ENCODE measurements at places on chromosomes 4 and X. TPM values are rescaled to one million over a fixed set of nuclear protein-coding genes. Genes with fewer than 3 reads are reported as not detected.

Gene ADAMTS3
- 9.9 TPM for total RNA-seq

Gene RTL5
- 5.1 TPM for total RNA-seq

Gene VEGFC
- 5.8 TPM for total RNA-seq

Gene ADH4
- total RNA-seq = 9.4 TPM

GRCh38 chrX:18354369-18355223 is at the start of gene SCML2:
Gene SCML2, minus strand, starts transcription at chrX:18354688. Its CDS starts 20,617 bp downstream, at chrX:18334071.
- DNase-seq = peak; percentile 49

DNA sequence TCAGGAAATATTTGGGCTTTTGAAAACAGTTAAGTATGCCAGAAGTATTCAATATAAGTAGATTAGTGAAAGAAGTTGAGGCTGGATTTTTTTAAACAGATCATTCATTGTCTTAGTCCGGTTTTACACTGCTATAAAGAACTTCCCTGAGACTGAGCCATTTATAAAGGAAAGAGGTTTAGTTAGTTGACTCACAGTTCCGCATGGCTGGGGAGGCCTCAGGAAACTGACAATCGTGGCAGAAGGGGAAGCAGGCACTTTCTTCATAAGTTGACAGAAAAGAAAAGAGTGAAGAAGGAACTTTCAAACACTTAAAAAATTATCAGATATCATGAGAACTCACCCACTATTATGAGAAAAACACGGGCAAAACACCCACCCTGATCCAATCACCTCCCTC is 31.1 kb upstream of the CYLC1 start:
- no peak for DNase-seq

- DNase-seq = no peak
These were observed 87.1 kb upstream of the PUDP start for GRCh38 chrX:7235071-7235470.

- DNase-seq = no peak
These were observed 103.5 kb downstream of the GPR143 start for GRCh38 chrX:9662148-9662547.

DNA sequence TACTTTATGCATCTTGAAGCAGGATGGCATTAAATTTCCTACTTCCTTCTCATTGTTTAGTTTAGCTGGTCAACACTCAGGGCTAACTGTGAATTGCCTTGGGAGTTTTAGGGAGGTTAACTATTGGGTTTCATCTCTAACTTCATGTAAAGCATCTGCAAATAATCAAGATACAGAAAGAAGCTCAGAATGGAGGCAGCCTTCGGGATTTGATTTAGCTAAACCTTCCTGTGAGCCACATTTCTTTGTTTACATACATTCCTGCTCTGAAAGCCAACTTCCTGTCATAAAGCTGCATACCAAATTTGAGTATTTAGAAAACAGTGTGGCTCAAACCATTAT is 131.7 kb upstream of the PCDH18 start:
- DNase-seq = peak; percentile 69

GRCh38 chrX:15750611-15751154 is 12.6 kb downstream of the CA5B start:
- peak; percentile 11 for DNase-seq

DNA sequence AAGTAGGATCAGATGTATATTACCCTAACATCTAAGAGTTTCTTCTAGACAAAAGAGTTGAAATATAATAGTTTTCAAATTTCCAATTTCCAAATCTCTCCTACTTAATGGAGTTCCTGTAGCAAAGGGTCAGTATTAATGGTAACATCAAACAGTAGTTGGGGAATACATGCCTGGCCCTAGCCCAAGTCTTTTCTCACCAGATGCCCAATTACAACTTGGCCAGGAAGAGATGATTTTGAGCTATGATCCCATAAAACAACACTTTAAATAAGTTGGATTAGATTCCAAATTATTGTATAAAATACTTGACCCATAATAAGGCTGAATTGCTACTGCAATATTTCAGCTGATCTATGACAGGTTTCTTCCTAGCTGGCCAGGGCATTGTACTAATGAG is 59.9 kb downstream of the MBNL3 start:
- no peak for DNase-seq

- peak; percentile 35 for DNase-seq
These were observed 772 bp downstream of the CYP4V2 start for GRCh38 chr4:186192066-186192612.

DNA sequence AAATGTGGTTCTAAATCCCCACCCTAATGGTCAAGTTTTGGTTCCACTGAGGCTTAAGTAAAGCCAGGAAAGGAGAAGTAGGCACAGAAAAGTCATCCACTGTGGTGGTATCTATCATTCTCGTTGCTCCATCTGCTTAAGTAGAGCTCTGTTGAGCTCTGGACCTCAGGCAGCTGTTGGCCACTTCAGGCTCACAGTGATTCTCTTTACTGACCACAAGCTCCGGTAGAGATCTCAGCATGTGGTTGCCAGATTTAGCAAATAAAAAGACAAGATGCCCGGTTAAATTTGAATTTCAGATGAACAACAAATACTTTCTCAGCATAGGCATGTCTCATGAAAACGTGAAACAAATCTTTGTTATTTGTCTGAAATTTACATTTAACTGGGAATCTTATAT is 132.3 kb upstream of the PTCHD1 start:
- DNase-seq = no peak

DNA sequence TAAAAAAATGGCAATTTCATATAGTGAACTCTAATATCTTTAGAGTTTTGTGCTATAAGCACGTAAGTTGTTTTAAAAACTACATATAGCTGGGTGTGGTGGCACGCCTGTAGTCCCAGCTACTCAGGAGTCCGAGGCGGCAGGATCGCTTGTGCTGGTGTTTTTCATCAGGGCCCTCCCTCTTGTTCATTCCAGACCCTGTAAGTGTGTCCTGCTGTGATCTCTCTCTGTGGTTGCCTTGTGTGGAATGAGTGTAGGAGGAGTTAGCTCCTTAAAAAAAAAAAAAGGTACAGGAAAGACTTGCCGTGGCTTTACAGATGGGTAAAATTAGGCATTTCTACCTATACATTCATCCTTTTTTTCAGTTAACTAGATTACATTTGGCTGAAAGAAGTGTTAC is 35.4 kb downstream of the RBBP7 start:
- DNase-seq = peak; percentile 33

Data from umbilical cord (tissue), 2 donors.